ENCODE measurements at places on chromosomes 13 and 19. TPM values are rescaled to one million over a fixed set of nuclear protein-coding genes. Genes with fewer than 3 reads are reported as not detected.

DNA sequence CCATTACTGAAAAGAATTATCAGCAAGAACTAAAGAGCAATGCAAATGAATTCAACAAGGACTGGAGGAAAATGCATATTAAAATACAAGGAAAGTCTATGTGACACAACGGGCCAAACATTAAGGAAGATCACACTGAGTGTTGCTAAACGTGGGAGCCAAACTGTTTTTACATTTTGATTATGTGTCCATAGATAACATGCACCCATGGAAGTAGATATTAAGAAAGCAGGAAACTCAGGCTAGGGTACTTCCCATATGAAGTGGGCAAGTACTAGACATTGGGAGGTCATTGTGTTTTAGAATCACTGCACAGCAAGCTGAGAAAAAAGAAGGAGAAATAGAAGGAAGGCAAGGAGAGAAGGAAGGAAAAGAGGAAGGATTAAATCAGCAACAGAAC lies 161.8 kb downstream of the KCTD12 start:
- no peaks in the 10 kb centered on the region for H3K36me3 ChIP-seq
- no peak for DNase-seq
- no peaks in the 10 kb centered on the region for H3K4me1 ChIP-seq
- H3K27ac ChIP-seq, result no peak overlapping the region
- no peak overlapping the region for H3K4me3 ChIP-seq

DNA sequence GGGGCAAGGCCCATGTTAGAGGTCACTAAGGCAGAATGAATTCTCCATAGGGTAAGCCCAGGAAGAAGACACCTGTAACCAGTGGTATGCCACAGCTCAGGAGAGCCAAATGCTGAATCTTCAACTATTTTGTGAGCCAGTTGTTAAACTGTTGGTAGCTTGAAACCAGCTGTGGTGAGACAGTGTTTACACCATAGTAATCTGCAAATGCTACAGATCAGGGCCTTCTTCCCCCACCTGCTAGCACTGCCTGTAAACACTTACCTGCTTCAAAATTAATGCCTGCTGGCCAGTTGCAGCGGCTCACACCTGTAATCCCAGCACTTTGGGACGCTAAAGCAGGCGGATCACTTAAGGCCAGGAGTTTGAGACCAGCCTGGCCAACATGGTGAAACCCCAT lies 12.1 kb downstream of the FBXL12 start:
- peak overlapping the region; percentile 6 for H3K27ac ChIP-seq
- H3K36me3 ChIP-seq, result peaks cover 19% of the 10 kb centered on the region
- H3K4me3 ChIP-seq, result no peak overlapping the region
- H3K27me3 ChIP-seq, result no peaks in the 10 kb centered on the region
- peaks cover 35% of the 10 kb centered on the region for H3K4me1 ChIP-seq

AXL gene
- total RNA-seq, result not detected

GAPDHS gene
- not detected for total RNA-seq

All from CD4-positive, CD25-positive, alpha-beta regulatory T cell (primary cell).